ENCODE measurements at places on chromosomes 2 and 18.

DNA sequence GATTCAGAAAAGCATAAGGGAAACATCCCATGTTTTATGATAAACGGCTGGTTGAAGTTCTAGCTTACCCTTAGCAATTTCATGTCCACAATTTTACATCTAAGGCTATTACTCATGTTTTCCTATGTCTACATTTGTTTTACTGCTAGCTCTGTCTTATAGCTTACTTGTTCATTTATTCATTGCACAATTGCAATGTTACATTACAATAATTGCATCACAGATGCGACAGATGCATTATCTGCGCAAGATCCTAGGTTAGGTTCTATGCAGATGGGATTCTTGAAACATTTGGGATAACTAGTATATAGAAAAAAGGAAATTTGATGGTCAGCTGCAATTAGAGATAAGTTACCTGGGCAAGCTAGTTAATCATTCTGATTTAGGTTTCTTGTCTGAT lies 108.4 kb downstream of the ARHGAP28 start:
- no peak for DNase-seq

GRCh38 chr18:42623935-42624334 lies 491.6 kb downstream of the RIT2 start:
- no peak for DNase-seq

DNA sequence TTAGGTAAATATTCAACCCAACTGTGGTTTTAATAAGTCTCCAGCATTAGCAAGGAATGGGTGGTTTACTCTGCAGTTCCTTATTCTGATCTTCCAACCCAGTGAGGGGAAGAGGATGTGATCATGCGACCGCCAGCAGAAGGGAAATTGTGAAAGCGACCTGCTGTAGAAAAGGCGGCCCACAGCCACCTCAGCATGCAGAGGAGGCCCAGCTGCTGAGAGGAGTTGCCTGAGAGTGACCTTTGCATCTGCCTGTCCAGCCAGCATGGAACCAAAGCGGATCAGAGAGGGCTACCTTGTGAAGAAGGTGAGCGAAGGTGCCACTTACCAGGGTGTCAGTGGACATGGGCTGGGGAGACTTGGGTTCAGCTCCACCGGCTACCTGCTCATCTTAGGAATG lies at the start of gene PLEK:
PLEK (plus strand) TSS at position 196 of the 400 bp plus-strand sequence; CDS start at position 266, 70 bp downstream.
- DNase-seq, result no peak

DNA sequence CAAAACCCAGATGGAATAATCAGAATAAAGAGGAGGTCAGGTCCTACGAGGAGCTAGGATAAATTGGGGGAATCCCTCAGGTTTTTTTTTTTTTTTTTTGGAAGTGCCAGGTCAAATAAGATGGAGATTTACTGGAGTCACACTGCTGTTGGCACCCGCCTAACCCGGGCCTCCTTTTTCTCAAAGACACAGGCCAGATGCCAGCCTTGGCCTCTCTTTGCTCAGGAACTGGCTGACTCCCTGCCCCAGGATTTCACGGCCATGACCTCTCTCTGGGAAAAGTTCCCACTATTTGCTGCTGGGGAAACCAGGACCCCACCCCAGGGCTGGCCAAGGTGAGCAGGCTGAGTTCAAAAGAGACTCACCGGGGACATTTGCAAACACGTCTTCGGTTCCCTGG lies 2.5 kb downstream of the CD8A start:
- DNase-seq, result no peak

DNA sequence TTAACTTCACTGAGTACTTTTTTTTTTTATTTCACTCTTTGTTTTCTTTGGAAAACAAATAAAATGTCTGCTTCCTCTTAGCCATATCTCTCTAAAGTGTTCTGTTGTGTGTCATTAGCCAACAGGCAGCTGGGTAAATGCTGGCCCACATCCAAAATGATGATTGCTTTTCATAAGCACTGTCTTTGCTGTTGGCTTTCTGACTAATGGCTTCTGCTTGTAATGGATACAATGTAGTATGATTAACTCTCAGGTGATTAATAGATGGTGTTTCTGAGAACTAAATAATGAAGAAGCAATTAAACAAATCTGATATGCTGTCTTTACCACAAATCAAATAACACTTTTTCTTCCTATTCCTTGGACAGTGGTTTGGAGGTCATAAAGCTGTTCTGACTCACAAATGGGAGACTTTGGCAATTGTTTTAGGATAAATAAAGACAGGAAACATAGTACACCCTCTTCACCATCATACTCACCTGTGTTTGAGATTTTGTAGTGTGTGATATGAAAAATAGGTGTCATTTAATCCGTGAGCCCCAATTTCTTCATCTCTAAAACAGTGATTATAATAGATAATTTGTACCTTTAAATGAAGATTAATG lies 888.4 kb downstream of the TSN start:
- DNase-seq, result no peak

DNA sequence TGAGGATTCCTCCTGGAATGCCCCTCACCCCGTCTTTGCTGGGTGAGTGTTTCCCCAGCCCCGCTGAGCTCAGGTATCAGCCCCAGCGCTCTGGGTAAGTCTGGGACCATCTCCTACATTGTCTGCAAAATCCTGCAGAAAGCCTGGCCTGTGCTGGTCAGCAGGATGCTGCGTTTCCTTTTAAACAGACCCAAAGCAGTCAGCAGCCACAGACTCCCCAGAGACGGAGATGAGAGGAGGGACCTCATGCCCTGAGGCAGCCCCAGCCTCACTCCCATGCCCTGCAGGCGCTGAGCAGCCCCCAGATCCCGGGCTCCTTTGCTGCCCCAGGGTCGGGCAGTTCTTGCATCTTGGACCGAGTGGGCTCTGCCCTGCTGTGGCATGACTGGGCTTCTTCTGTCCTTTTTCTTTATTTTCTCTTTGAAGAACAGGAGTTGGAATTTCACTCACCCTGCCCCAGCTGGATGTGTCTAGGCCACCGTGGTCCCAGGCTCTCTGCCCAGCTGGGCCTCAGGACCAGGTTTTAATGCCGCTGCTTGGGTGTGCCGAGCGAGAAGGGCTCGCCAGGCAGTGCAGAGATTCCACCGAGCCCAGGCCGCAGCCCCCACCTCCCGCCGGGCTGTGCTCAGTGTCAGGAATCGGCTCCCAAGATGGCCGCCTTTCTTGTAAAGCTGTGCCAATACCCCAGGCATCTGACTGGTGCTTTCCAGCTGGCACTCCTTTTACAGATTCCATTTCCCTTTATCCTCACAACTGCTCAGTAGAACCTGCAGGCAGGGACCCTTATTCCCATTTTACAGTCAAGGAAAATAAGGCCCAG lies 43.6 kb downstream of the ODC1 start:
- DNase-seq, result no peak

DNA sequence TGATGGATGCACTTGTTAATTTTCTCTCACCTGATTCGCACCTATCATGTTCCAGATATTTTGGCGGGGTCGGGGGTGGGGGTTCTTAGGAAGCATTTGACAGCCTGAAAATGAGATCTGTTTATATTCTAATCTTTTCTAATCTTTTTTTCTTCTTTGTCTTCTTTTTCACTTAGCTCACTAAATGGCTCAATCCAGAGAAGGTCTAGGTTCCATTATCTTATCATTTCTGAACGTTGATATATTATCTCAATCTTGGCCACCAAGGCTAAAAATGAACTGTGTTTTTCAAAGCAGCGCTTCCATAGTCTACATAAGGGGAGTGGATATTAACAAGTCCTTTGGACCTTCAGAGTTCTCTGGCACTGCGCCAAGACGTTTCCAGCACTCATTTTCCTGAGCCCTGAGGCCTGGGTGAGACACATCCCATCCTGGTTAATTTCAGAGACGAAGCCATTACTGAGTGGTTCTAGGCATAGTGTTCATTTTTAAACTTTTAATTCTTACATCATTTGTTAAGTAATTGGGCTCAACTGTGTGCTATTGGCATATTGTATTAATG lies 229.0 kb downstream of the SOX11 start:
- DNase-seq, result no peak

- DNase-seq, result no peak
These were observed 180.9 kb upstream of the GALNT5 start for GRCh38 chr2:157076526-157077161.

DNA sequence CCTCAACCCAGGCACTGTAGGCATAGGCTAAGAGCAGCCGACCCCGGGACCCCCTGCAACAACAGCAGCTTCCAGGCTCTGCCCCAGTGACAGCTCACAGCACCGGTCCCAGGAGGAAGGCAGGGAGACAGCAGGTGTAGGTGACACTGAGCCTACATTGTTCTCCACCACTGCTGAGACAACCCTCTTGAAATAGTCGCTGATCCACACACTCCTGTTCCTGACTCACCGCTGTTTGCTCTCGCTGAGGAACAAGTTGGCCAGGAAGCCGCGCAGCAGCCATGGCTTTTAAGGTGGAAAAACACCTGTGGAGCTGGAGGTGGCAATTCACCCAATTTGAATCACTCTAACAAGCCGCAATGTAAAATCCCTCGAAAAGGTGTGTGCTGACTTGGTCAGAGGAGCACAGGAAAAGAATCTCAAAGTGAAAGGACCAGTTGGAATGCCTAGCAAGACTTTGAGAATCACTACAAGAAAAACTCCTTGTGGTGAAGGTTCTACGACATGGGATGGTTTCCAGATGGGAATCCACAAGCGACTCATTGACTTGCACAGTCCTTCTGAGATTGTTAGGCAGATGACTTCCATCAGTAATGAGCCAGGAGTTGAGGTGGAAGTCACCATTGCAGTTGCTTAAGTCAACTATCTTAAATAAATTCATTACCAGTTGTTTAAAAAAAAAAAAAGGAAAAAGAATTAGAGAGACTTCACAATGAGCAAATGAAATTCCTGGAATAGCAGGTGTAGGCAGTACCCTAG lies 167.5 kb downstream of the ARL4C start:
- no peak for DNase-seq

- DNase-seq, result no peak
These were observed 630.7 kb downstream of the DCC start for GRCh38 chr18:52970686-52971085.

GRCh38 chr18:21656402-21656801 lies 44.3 kb downstream of the SNRPD1 start:
- no peak for DNase-seq

GRCh38 chr2:108580050-108580449 lies 45.8 kb downstream of the LIMS1 start:
- no peak for DNase-seq

GRCh38 chr2:160014227-160014626 lies 48.2 kb downstream of the PLA2R1 start:
- no peak for DNase-seq

- DNase-seq, result no peak
These were observed 353.4 kb downstream of the LNPK start for GRCh38 chr2:175648577-175649063.

GRCh38 chr2:85017411-85018048 lies 46.6 kb downstream of the KCMF1 start:
- DNase-seq, result no peak

- DNase-seq, result no peak
These were observed 7.8 kb upstream of the SEMA4C start for GRCh38 chr2:96877631-96878092.

GRCh38 chr2:172462373-172462848 lies 35.0 kb downstream of the ITGA6 start:
- no peak for DNase-seq

GRCh38 chr2:77508511-77508910 lies 13.7 kb downstream of the LRRTM4 start:
- no peak for DNase-seq

DNA sequence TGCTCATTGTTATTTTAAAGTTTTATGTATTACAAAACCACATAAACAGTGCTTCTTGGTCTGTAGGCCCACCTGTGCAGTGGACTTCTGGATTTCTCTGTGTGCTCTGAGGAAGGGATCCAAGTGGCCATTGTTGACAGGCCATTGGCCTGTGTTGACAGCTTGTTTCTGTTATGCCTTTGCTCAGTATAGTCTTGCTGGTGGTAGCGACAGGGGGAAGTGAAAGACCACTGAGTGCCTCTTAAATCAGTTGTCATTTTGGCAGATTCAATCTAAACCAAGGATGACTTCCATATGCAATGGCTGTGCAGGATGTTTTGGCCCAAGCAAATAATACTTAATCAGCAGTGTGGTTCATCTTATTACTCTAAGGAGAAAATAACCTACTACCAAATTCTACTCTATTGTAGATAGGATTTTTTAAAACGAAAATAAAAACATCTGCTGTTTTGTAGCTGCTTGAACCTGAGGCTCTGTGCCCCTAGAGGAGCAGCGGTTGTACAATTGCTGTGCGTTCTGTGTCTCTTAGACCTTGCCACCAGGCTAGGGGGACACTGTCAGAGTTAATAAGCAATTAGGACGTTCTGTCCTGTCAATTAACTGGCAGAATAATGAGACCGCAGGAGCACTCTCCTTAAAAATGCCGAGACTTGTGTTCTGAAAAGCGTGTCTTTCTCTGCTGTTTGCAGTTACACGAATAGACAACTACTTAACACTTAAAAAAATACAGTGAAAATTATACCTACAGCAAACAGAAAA lies 108.2 kb downstream of the RHBDD1 start:
- no peak for DNase-seq

DNA sequence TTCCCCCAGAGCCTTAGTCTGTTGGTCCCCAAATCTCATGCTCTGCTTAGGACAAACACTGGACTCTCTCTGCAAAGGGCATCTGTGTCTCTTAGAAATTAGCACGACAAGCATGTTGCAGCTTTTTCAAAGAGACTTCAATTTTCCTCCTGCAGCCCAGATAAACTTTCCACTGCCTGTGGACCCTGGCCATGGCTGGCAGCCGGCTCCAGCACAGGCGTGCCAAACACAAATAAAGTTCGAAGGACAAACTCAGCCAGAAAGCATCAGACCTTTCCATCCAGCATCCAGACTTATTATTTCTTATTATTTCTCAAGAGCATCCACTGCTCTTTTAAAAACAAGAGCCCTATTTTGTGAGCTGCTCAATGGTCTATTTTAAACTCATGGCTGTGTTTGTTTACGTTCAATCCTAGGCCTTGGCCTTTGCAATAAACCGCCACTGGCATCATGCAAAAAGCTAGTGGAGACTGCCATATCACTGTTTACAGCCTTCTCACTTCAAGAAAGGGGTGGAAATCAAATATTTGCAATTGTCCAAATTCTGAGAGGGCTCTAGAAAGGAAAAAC lies 300.8 kb downstream of the BCL11A start:
- no peak for DNase-seq

GRCh38 chr2:119647440-119648169 lies 31.4 kb upstream of the TMEM177 start:
- no peak for DNase-seq

DNA sequence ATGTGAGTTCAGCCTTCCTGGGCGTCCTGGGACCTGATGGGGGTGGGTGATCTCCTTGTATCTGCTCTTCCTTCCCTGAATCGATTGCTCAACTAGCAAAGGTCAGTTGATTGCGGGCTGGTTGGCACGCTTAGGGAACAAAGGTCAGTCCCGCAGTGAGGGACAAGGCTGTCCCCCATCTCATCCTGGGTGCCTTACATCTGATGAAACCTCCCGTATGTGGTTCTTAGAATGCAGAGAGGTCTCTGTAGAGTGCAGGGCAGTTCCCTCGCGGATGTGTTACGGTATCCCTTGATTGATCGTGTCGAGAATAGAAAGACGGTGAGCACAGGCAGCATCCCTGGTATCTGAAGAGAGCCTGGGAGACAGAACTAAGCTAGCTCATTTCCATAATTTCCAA lies 56.4 kb upstream of the RBM44 start:
- no peak for DNase-seq
